ENCODE measurements at places on chromosomes 3 and 15. TPM values are rescaled to one million over a fixed set of nuclear protein-coding genes. Genes with fewer than 3 reads are reported as not detected.

DNA sequence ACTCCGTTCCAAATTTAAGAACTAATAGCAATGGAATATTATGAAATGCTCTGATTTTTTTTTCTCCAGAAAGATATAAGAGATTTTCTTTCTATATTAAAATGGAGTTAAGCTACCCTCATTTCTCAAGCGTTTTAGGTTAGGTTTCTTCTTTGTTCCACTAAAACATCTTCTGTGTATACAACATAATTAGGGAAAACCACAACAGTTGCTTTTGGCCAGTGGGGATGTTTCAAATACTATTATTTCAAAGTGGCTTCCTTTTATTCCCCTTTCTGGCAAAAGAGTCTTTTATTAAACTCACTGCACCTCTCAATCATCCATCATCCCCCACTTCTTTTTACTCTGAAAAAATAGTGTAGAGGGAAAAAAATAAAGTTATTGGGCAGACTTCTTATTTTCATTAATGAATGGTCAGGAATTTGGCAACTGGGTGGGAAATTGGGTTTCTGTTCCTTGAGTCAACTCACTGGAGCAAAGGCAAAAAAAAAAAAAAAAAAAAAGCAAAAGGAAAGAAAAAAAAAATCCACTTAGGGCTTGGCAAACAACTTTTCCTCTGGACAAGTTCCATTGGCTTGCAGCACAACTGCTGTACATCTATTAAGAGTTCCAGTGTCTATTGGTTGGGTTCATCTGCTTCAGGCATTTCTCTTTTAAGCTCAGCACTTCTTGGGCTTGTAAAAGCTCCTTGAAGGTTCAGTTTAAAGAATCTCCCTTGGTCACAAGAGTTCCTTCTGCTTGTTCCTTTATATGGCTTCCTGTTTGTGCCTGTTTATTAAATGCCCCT is 963.4 kb downstream of the ROBO1 start:
- DNase-seq = no peak

- DNase-seq = no peak
Measured at GRCh38 chr3:194185221-194185620, 49.3 kb downstream of the HES1 start.

- DNase-seq = peak; percentile 58
Measured at GRCh38 chr3:19738846-19739245, 195.2 kb downstream of the EFHB start.

DNA sequence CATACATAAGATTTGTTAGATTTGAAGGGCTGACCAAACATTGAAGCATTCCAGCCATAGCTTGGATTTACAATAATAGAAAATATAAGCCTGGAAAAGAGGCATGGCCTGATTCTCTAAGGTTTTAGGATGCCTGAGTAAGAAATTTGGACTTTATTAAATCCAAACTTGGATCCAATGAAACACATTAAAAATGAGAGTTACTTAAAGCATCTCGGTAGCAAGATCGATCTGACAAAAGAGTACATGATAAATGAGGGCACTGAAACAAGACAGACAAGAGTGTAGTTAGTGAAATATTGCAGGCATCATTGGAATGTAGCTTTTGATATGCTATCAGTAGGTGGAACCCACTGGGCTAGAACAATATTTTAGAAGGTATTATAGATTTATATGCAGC is 855.7 kb upstream of the DPPA4 start:
- no peak for DNase-seq

Gene GTPBP8
- 13.7 TPM for total RNA-seq

All from kidney (tissue), 22 donors.